Stimulated activated naive CD8-positive, alpha-beta T cell treated with anti-CD3 and anti-CD28 coated beads, Interleukin-15, Interleukin-2, amounts not matched to agents 100 U/mL and 50 U/mL, for 24 hours (primary cell): ENCODE measurements at places on chromosomes 1 and 21.

DNA sequence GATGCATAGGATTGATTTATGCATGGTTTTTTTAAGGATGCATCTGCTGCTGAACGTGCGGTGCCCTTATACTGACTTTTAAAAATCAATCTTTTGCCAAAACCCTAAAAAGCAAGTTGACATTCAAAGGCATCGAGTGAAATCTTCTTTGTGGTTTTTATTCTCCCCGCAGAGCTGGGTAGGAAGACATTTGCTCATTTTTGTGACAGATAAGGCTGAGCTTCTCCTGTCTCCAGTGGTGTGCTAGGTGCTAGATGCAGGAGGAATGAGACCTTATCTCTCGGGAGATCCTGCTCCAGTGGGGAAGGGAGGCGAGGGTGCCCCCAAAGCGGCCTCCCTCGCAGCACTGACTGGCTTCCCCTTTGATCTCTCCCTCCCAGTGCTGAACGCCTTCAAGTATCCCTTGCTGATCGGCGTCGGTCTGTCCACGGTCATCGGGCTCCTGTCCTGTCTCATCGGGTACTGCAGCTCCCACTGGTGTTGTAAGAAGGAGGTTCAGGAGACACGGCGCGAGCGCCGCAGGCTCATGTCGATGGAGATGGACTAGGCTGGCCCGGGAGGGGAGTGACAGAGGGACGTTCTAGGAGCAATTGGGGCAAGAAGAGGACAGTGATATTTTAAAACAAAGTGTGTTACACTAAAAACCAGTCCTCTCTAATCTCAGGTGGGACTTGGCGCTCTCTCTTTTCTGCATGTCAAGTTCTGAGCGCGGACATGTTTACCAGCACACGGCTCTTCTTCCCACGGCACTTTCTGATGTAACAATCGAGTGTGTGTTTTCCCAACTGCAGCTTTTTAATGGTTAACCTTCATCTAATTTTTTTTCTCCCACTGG is 14.9 kb upstream of the CD101 start:
- DNase-seq, result peak; percentile 45

GRCh38 chr1:204915861-204916495 is 45.3 kb downstream of the NFASC start:
- no peak for DNase-seq

- no peak for DNase-seq
These were observed 37.7 kb upstream of the BCL10 start for GRCh38 chr1:85313888-85314696.

GRCh38 chr1:40898431-40898901 is 36.3 kb upstream of the CITED4 start:
- DNase-seq, result peak; percentile 37

- no peak for DNase-seq
These were observed 21.0 kb downstream of the C1orf87 start for GRCh38 chr1:60052601-60053000.

DNA sequence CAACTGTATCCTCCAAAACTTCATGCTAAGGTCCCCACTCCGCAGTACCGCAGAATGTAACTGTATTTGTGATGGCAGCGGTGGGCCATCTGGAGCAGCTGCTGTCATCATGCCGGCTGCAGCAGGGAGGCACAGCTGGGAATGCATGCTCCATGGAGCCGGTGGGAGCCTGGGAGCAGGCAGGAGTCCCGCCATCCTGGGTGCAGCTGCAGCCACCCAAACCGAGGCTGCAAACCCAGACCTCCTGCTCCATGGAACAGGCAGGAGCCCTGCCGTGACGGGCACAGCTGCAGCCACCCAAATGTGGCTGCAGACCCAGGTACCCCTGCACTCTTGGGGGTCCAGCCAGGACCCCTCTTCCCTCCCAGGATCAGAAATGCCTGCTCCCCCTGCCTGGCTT is 80.3 kb downstream of the SCMH1 start:
- no peak for DNase-seq

- no peak for DNase-seq
These were observed 9.4 kb downstream of the ZNF678 start for GRCh38 chr1:227572752-227573151.

DNA sequence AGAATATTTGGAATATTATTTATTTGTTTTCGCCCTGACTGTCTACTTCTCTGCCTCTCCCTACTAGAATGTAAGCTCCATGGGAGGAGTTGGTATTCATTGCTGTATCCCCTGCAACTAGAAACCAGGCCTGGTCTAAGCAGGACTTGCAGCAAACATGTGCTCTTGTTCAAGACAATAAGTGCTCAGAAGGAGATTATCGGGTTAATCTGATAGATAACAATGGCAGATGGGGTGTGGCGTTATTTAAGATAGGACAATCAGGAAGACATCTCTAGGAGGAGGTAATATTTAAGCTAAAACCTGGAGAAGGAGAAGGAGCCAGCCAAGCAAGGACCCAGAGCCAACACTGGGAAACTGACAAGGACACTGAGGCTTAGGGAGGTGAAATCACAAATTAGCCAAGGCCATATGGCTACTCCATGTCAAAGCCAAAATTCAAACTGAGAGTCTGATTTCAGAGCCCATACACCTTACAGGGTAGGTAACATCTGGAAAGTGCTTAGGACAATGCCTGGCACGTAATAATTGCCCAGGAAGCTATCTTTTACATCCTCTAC is 41.5 kb downstream of the STYXL2 start:
- DNase-seq, result no peak

DNA sequence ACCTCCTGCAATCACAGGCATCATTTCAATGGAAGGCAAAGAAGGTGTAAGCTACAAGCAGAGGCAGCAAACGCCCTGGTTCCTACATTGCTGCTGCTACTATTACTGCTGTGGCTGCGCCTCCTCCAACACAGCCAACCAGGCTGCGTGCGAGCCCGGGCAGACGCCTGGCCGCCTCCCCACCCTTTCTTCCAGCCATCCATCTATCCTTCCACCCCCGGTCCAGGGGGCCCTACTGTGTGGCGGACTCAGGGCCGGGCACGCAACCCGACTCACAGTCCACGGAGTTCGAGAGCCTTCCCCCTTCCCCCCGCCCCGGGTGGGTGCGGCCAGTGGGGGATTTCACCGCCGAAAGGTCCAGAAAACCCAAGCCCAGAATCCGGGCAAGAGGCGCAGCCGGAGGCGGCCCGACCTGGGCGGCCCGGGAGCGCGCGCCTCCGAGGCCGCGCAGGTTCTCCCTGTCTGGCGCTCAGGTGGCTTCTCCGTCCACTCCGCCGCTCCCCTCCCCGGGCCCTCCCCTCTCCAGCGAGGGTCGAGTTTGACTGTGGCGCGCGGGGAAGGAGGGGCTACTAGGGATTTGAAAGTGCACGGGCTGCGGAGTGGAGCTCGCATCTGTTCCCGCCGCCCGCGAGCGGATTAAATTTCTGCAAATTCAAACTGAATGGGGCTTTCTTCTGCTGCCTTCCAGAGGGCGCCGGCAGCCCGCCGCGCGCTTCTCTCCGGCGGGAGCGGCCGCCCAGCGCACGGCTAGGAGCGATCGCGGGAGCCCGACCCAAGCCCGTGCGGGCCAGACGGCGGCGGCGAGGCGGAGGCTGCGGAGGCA is at the start of gene HUNK:
HUNK (plus strand) TSS at position 569 of the 823 bp plus-strand sequence. CDS start 655 bp downstream, outside the sequence.
- peak; percentile 22 for DNase-seq

DNA sequence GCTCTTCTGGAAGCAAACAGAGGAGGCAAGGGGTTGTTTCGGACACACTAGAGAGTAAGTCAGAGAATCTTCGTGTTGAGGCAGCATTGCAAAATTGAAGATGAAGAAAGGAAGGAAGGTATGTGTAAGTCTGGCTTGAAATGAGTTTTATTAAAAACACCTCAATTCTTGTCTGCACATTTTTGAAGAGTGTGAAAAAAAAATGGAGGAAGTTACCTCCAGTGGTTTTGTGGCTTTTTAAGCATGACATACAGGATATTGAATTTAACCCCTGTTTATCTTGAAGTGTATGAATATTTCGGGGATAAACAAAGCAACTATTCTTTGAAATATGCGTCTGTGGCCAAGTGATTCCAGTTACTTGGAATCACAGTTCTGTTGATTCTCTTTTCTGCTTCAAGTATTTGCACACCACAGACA is 203.2 kb upstream of the SGIP1 start:
- DNase-seq, result no peak

DNA sequence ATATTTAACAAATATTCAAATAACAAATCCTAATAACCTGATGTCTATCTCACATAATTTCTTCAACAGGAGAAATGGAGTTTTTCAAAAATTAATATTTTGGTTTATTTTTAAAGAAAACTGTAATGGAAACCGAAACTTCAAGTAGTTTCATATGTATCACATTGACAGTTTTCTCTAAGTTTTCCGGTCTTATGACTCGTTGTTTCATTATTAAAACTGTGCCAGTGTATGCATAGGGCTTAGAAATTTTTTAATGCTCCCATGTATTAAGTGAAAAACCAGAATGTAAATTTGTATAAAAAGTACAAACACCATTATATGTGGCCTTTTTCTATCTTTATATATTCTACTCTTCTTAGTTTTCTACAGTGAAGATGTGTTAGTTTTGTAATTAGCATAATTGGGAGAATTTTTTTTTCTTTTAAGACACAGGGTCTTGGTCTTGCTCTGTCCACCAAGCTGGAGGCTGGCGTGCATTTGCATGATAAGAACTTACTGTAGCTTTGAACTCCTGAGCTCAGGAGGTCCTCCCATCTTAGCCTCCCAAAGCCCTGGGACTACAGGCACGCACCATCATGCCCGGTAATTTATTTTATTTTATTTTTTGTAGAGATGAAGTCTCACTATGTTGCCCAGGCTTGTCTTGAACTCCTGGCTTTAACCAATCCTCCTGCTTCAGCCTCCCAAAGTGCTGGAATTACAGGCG is 43.9 kb upstream of the SAMSN1 start:
- no peak for DNase-seq

DNA sequence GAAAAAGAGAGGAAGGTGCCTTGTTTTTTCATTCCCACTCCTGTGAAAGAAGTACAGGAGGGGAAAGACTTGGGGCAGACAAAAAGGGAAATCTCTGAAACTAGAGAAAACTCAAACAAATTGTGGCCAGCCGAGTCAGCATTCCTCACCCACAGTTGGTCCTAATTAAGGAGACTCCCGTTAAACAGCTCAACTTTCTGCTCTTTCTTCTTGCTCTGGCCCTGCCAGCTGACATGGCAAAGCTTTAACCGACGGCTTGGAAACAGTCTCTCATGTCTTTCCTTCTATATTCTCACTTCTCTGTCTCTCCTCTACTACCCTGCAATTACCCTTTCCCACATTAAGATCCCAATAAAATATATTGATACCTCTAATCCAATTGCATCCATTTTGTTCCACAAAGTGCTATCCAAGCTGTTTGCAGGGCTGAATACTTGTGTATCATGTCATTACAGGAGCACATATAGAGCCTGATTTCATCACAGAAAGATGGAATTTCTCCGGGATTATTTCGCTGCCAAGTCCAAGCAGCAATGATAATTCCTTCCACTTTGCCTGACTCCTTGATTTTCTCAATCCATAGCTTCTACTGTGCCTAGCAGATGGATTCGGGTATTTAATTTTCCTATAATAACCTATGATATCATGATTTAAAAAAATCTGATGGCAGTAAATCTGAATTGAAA is 65.4 kb upstream of the IPO9 start:
- DNase-seq, result no peak

GRCh38 chr1:79129914-79130313 is 123.4 kb upstream of the ADGRL4 start:
- DNase-seq, result no peak

- DNase-seq, result no peak
These were observed 211.5 kb downstream of the LHX8 start for GRCh38 chr1:75345538-75346292.

DNA sequence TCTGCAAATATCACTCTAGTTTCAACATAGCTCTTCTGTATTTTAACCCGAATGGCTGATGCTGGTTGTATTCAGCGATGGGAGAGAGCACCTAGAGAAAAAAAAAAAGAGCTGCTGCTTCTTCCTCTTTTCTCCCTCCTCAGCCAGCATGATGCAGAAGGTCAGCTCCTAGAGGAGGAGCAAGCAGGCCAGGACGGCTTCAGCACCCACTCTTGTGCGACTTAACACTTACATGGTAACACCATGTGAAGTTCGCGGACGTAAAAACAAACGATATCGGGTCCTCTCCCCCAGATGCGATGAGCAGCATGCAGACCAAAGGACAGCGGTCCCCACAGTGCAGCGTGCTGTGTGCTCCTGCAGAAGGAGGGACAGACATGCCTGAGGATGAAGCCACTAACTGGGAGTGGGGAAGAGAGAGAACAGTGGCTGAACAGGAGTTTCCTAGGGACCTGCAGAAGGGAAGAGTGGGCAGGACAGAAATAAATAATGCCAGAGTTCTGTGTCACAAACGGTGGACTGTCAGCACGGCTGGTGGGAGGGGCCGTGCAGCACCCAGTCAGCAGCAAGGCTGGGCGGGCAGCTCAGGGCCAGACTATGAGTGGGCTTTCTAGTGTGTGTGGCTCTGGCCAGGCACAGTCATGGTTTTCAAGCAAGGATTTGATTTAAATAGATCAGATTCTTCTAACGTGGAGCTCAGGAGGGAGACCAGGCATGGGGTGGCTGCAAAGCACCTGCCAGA is 11.4 kb upstream of the B3GALT5 start:
- no peak for DNase-seq

DNA sequence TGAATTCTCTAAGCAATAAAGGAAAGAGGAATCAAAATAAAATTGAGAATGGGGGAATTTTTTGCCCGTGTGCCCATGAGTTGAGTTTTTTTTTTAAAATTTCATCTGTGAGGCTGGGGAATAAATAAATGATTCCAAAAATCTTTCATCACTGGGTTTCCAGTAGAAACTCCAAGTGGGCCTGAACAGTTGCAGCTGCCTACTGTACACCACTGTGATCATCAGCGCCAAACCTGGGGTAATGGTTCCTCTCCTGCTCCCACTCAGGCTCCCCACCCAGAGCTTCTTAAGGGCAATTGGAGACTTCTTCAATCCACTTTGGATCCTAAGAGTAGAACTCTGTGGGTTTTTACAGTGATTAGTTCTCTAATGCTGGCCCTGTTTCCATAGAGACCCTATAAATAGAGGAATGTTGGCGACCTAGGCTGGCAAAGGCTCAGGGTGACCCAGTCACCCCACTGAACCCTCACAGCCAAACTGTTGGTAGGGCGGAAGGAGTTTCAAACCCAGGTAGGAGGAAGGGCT is 9.3 kb downstream of the TMCC2 start:
- DNase-seq, result no peak

DNA sequence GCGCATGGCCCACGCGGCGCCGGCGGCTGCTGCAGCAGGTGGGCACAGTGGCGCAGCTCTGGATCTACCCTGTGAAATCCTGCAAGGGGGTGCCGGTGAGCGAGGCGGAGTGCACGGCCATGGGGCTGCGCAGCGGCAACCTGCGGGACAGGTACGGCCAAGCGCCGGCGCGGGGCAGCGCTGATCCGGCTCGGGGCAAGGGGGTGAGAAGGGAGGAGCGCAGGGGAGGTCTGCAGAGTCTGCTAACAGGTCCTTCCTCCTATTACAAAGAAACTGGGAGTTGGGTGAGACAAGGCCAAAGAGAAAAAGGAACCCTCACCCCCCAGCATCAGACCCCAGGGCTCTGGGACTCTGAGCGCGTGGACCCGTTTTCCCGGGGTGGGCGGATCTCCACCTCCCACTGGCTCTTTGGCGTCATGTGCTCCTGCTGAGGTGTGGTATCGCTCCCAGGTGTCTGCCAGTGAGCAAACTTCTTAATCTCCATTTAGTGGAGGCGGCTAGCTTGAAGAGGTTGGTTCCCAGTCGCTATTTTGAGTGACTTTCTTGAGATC is 431 bp downstream of the MTARC1 start:
- no peak for DNase-seq
